ENCODE measurements at places on chromosomes 11 and 22.

GRCh38 chr11:15711311-15711710 is 596.6 kb downstream of the INSC start:
- DNase-seq: no peak

- DNase-seq: no peak
Observed at GRCh38 chr11:2945031-2945756, 16.0 kb upstream of the PHLDA2 start.

- DNase-seq: no peak
Observed at GRCh38 chr11:48125866-48126265, 90.7 kb upstream of the OR4B1 start.

DNA sequence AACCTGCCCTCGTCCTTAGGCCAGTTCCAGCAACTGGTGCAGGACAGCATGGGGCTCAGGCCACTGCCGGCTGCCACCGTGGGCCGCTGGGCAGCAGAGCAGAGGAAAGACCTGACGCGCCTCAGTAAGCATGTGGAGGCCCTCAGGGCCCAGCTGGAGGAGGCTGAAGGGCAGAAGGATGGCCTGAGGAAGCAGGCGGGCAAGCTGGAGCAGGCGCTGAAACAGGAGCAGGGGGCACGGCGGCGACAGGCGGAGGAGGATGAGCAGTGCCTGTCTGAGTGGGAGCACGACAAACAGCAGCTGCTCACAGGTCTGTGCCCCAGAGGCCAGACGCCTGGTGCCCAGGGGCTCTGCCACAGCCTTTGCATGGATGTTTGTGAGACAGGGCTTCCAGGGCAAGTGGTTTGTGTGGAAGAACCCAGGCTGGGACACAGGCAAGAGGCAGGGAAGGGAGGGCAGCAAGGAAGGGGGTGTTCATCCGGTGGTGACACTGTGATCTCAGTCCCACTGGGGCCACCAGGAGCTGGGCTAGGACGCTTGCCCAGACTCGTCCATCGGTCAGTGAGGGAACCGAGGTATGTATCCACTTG is 13.9 kb downstream of the CCDC157 start:
- no peak for DNase-seq

DNA sequence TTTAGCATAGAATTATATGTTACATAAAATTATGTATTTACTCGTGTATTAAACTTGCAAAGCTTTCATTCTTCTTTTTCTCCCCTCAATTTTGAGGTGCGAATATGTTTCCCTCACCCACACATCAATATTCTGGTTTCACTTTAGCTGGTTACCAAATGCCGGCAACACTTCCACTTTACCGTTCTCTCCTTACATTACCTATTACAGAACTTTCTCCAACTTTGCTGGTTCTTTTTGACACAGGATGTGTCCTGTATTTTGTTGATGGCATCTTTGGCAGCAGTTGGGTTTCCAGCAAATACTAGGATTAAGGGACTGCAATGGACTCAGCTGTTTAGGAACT is 84.9 kb downstream of the PRR5L start:
- no peak for DNase-seq

GRCh38 chr11:71176812-71177211 is 75.6 kb downstream of the SHANK2 start:
- no peak for DNase-seq

- DNase-seq: no peak
Observed at GRCh38 chr11:73359341-73359740, 16.9 kb upstream of the RELT start.

DNA sequence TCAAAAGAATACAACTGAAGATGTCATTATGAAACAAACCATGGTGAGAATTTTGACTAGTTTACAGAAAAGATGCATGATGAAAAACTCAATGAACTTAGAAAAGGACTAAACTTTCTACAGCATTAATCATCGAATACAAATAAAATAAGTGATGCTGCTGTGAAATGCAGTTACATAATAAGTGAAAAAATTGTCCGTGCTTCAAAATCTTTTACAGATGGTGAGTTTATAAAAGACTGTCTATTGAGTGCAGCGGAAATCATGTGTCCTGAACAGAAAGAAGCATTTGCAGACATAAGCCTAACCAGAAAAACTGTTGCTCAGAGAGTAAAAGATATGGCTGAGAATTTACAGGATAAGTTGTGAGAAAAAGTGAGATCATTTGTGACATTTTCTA is 33.8 kb downstream of the NEAT1 start:
- no peak for DNase-seq

DNA sequence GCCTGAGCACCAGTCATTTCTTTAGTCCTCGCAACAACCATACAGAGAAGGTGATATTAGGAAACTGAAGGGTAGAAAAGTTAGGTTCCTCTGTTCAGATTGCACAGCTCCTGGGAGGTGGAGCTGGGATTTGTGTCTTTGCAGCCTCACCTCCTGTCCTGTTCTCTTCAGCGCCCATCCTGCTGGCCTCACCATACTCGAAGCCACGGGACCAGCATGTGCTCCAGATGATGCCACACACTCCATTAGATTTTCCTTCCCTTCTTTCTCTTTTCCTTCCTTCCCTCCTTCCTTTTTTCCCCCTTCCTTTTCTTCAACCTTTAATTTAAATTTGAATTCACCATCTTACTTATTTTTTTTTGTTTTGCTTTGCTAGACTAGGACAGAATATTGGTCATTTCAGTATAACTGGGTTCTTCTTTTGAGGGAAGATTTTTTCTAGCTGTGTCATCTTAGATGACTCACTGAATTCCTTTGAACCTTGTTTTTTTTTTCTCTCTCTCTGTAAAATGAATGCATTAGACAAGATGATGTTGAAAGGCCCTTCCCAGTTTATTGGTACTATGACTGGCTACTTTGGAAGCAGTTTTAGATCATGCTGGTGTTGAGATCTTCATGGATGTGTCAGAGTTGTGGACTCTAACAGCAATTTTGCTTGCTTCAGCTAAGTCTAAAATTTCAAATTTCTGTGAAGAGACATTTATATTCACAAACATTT is 662.5 kb upstream of the TENM4 start:
- no peak for DNase-seq

- DNase-seq: no peak
Observed at GRCh38 chr11:73372375-73372993, 3.7 kb upstream of the RELT start.

GRCh38 chr11:116513894-116514293 is 258.9 kb downstream of the BUD13 start:
- DNase-seq: no peak

DNA sequence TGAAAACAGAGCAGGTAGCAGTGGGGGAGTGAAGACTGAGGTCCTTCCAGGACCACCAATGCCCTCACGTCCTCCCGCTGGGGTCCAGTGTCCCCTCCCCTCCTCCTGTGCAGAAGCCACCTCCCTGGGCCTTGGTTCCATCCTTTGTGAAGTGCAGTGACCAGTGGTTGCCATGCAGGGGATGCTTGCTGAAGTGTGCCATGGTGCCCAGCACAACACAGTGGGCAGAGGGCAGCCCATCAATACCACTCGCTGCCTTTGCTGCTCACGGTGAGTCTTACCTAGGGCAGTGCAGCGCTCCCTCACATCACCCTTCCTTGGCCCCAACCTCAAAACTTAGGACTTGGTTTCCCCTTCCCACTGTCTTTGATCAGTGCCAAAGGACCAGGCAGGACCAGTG is 12.9 kb downstream of the MYEOV start:
- DNase-seq: no peak

DNA sequence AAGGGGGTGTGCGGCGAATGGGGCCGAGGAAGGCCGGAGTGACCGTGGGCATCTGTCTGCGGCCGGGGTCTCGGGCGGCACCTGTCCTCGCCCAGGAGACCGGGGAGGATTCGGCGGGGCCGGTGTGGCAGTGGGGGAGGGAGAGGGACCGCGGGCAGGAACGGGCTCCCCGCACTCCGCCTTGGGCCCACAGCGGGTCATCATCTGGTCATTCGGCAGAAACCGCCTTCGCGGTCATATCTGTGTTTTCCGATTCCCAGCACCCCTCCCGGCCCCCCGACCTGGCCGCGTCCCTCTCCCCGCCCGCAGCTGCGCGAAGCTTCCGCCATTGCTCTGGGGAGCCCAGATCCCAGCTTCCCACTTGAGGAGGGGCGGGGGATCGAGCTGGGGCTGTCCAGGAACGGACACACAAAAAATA is 824 bp upstream of the CBX6 start:
- DNase-seq: no peak

DNA sequence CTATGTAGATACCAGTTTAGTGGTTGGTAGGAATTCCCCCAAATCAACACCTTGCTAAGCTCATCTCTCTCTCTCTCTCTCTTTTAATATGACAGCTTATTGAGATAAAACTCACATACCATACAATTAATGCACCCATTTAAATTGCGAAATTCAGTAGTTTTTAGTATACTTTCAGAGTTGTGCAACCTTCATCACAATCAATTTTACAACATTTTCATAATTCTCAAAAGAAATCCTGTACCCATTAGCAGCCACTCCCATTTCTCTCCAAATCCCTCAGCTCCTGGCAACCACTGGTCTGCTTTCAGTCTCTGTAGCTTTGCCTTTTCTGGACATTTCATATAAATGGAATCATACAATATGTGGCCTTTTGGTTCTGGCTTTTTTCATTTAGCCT is 13.3 kb downstream of the NNMT start:
- DNase-seq: no peak
